ENCODE measurements at places on chromosomes 12 and 14.

DNA sequence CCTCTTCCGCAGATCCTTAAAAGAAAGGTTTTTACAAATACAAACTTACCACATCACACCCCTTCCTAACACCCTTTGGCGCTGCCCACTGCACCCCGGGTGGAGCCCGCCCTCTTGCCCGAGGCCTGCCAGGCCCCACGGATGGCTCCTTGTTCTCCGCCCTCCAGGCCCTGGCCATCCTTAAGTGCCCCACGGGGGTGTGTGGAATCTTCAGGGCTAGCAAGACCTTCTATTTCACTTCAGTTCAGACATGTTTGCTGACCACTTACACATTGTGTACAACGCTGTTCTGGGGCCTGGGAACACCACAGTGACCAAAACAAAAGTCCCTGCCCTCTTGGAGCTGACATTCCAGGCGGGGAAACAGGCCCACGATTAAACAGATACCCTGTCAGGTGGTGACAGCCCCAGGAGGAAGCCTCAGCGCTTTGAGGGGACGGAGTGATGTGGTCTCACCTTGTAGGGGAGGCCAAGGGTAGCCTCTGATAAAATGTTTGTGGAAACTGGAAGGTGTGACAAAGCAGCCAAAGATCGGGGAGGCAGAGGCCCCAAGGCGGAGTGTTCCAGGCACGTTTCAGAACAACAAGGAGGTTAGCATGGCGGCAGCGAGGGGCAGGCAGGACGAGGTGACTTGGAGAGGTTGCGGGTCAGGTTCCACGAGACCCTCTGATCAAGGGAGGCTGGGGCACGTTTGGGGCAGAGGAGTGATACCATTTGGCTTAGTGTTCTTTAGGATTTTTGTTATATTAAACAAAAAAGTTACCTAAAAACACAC lies 27.0 kb downstream of the TPCN1 start:
- DNase-seq, result no peak

- DNase-seq, result no peak
These were observed 41.1 kb downstream of the BBS10 start for GRCh38 chr12:76307083-76307482.

DNA sequence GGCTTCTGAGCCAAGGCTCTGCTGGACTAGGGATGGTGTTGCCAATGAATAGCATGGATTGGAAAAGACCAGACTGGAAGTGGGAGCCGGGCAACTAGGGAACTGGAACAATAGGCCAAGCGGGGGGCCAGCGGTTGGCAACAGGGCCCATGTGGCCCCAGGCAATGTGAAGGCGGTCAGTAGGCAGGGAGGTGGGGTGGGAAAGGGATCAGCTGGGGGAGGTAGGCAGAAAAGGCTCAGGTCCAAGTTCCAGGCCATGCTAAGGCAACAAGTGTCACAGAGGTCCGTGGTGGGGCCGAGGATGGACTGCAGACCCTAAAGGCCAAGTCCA lies 14.9 kb upstream of the MLXIP start:
- DNase-seq, result no peak

GRCh38 chr12:13230500-13230899 lies 34.0 kb downstream of the EMP1 start:
- no peak for DNase-seq

DNA sequence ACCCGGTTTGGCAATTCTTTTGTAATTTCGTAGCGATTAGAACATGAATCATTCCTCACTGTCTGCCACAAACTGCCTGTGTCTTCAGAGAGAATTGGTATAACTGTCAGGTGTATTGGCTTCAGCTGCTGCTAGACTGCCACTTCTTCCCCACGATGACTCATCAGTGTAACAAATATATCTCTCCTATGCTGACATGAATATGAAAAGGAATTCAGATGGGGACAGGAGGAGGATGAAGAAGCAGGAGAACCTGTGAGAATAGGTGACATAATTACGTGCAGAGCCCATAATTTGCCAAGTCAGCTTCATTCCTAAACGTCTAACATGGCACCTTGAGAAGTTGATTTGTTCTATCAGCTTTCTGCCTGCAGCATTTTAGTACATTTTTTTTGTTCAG lies 64.9 kb downstream of the FRMD6 start:
- peak; percentile 19 for DNase-seq

DNA sequence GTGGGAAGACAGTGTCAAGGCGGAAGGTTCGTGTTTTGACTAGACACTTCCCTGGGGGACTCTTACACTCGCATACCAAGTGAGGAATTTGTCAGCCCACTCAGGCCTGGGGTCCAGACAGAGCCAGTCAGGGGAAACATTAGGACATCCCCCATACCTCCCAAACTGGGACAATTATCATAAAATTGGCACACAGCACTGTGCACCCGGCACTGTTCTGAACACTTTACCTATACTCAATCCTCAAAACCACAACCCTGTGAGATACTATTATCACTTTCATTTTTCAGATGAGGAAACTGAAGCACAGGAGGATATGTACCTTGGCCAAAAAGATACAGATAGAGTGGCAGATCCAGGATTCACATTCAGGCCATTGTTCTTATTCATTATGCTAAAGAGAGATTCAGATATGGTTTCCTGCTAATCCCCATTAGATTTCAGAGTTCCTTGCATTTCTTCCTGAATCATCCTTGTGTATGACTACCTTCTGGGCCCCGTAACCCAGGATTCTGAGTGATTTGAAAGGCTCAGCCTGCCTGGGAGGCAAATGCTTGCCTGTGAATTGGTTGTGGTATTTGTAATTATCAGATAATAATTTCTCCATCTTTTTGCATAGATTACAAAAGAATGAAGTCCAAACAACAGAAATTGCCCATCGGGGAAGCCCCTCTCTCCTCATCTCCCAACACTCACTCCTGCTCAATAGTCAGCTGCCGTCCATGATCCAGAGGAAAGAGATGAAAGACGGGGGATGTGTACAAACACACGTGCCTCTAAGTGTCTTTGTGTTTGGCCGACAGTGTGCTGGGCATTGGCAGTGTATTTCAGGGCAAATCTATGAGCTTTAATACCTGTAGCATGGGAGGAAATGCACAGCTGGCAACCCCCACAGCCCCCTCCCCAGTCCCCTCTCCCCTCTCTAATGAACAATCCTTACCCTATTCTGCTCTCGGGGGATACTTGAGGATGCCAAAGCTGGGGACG lies 4.6 kb downstream of the TAC3 start:
- no peak for DNase-seq

DNA sequence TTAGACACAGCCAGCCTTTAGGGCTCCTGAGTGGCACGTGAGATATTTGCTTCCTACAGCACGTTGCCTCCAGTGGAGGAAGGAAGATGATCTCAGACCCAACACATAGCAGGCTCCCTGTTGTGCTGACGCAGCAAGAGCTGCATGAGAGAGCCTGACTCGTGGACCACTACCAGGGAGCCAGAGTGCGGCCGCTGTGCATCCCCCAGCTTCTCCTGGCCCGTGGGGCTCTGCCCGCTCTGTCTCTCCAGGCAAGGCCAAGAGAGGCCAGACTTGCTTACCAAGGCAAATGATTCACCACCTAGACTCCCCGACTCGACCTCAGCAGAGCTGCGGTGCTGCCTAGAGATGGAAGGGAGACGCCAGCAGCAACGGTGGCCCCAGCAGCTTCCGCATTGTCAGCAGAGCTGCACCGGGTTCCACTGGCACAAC lies 37.5 kb downstream of the MAP3K9 start:
- no peak for DNase-seq

DNA sequence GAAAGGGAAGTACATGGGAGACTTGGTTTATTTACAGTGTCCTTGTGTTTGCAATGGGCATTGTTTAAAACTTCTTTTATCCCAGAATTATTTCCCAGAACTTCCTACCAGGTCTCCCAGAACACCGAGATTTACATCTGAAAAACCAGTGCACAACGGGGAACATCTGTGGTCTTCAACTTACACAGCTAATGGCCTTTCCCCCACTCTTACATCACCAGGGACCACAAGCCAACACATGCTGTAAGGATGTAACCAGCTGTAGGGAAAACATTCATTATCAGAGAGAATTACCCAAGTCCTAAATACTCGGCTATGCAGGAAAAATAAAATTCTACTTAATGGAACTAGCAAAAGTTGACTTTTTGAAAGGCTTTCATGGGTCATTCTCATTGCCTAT lies 267.6 kb downstream of the DUSP6 start:
- no peak for DNase-seq

DNA sequence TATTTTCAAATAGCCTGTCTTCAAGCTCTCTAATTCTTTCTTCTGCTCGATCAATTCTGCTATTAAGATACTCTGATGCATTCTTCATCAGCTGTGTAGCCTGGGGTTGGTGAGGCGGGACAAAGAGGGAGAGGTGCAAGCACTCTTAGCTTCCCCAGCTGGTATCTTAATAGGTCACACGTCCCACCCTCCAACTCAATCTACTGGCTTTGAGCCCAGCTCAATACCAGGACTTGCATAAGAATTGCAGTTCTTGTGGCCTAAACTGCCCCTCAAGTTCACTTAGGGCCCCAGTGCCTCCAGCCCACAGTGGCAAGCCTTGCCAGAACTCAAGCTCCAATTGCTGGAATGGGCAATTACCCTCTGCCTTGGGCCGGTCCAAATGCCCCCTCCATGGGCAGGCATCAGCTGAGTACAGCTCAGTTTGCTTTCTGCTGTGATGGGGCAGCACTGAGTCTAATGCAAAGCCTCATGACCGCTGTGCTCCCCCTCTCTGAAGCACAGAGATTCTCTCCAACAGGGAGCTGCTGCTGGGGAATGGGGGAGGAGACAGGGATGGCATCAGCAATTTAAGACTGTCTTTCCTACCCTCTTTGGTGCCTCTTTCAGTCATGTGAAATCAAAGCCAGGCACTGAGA lies 5.6 kb upstream of the SPATA7 start:
- DNase-seq, result no peak

DNA sequence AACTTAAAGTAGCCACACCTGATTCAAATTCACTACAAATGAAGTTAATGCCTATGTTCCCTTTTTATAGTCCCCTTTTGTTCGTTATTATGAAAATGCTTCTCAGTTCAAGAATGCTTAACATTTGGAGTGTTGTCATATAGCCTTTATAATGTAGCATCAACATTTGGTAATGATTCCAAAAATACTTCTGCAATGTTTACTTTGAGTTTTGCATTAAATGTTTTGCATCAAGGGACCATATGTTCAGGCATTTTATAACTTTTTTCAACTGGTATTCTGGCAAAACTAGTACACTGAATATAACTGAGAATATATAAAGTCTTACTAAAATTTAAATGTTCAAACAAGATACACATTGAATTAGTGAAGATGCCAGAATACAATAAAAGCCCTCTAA lies 209.6 kb upstream of the SLC16A7 start:
- peak; percentile 28 for DNase-seq

GRCh38 chr12:24049728-24050127 lies 100.3 kb upstream of the SOX5 start:
- DNase-seq, result no peak

Measured in NCI-H1417 (cell line).